ENCODE measurements at places on chromosomes 16 and 17. TPM values are rescaled to one million over a fixed set of nuclear protein-coding genes. Genes with fewer than 3 reads are reported as not detected.

The AHSP gene
- not detected for total RNA-seq

The ABCC11 gene
- not detected for total RNA-seq

DNA sequence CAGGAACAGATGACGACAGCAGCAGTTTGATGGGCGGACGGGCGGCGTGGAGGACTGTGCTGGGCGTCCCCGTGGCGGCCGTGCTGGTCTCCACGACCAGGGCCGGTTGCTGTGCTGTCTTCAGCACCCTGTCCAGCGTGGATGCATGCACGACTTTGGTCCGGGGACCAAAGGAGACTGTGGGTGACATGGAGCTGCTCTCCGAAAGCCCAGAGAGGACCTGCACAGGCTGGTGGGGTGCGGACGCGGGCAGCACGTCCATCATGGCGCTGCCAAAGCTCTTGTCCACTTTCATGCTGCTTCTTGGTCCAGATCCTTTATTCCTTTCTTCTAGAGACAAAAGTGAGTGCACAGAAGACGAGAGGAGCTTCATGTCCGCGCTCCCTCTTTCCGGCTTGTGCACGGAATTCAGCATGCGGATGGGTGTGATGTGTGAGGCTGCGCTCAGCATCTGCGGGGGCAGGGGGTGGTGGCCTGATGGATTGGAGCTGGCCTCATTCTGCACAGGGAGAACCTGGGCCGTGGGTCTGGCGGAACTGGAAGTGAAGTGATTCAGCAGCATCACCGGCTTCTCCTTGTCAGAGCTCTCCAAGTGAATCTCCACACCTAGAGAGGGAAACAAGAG is 20.3 kb downstream of the MAP1LC3B start:
- no peak overlapping the region for H3K4me3 ChIP-seq
- H3K27me3 ChIP-seq = no peaks in the 10 kb centered on the region

- no peak for DNase-seq
- no peaks in the 10 kb centered on the region for H3K27me3 ChIP-seq
- H3K36me3 ChIP-seq = no peaks in the 10 kb centered on the region
- no peak overlapping the region for H3K27ac ChIP-seq
- no peaks in the 10 kb centered on the region for H3K4me1 ChIP-seq
Measured at GRCh38 chr16:12231666-12232065, 255.1 kb downstream of the SNX29 start.

- no peaks in the 10 kb centered on the region for H3K27me3 ChIP-seq
- H3K36me3 ChIP-seq = no peaks in the 10 kb centered on the region
- peaks cover 13% of the 10 kb centered on the region for H3K4me1 ChIP-seq
- no peak for DNase-seq
- no peak overlapping the region for H3K27ac ChIP-seq
Measured at GRCh38 chr16:84749815-84750214, 50.0 kb downstream of the USP10 start.

DNA sequence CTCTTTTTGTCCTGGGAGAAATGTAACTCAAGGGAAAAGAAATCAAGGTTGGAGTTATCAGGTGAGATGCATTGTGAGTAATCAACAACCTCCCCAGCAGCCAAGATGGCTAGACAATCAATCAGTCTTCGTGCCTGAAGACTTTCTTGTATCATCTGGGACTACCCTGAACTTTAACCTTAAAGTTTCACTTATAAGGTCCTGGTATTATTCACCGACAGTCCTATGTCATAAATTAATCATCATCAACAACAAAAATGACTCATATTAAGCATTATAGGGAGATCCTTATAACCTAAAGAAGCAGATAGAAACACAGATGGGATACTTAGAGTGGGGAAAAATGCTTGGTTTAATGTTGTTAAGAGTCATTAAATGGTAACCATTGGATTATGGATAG is 7.7 kb upstream of the TEKT3 start:
- H3K4me3 ChIP-seq = no peak overlapping the region
- no peaks in the 10 kb centered on the region for H3K4me1 ChIP-seq
- H3K27me3 ChIP-seq = peaks cover 16% of the 10 kb centered on the region
- no peaks in the 10 kb centered on the region for H3K36me3 ChIP-seq
- DNase-seq = no peak

DNA sequence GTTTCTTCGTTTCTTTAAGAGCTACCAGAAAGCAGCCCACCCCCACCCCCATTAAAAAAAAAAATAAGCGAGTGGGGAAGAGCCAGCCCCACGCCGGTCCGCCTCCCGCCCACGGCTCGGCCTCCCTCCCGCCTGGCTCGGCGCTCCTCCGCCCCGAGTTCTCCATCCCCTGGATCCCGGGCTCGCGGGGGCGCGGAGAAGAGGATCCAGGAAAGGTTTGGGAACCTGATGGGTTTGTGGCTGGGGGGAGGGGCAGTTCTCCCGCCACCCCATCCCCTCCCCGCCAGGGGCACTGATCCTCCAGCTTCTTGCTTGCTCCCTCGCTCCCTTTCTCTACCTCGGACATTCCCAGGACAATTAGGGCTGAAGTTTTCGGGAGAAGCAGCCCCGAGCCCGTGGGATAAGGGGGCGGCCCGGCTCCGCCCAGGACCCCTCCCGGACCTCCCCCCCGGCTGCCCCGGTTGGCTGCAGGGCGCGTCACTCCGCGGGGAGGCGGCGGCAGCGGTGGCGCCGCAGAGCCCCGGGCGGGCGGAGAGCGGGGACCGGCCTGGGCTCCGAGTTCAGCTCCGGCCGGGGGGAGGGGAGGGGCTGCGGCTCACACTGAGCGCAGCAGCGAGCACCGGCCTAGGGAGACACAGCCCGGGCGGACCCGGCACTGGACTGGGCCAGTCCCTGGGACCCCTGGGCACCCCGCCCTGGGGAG is 1.0 kb upstream of the SALL1 start:
- no peaks in the 10 kb centered on the region for H3K4me1 ChIP-seq
- H3K4me3 ChIP-seq = no peak overlapping the region
- H3K27me3 ChIP-seq = no peaks in the 10 kb centered on the region
- no peak overlapping the region for H3K27ac ChIP-seq

DNA sequence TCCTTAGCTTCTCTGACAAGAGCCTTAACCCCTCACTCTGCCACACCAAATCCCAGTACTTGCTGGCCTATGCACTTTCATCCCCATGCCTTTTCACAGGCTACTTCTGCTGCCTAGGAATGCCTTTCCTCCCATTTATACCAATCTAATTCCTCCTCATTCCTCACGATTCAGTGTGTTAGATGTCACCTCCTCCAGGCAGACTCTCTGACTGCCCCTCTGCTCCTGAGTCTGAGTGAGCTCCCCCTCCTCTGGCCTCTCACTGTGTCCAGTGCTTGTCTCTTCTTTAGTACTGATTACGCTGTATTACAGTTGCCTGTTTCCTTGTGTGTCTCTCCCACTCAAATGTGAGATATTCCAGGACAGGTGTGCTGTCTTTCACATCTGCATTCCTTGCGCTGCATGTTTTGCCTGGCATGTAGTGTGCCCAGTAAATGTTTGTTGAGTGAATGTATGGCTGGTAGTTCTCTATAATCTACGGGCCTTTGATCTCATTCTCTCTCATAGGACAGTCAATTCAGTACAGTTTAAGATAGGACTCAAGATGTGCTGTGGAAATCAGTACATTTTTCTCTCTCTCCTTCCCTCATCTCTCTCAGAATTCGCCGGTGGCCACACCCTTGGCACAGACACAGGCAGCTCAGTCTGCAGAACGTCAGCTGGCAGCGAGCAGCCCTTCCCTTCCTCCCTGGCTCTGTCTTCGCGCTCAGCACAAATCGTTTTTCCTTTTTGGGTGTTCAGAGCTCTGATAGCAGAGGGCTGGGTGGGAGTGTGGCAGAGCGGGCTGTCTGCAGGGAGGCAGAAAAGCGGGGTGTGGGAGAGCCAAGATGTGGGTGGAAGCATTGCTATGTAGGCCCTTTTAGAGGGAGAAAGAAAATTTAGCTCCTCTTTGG is 18.5 kb downstream of the ARL4D start:
- no peaks in the 10 kb centered on the region for H3K27me3 ChIP-seq
- no peaks in the 10 kb centered on the region for H3K36me3 ChIP-seq
- H3K27ac ChIP-seq = no peak overlapping the region

DNA sequence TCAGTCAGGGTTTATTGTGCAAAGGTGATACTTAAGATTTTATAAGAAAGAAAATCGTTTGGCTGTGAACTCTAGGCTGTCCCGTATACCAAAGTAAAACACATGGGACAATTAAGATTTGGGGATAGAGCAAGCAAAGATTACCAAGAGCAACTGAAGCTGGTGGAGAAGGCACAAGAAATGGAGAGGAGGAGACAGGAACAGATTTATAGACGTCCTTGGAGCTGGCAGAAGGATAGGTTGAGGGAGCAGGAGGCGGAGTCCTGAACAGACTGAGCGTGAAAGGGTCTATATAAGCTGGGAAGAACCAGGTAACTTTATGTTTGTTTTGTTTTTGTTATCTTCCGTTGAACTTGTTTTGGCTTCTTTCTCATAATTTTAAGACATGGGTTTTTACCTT is 3.8 kb downstream of the TNRC6C start:
- H3K27me3 ChIP-seq = peaks cover 5% of the 10 kb centered on the region
- no peak overlapping the region for H3K27ac ChIP-seq
- H3K4me3 ChIP-seq = no peak overlapping the region
- DNase-seq = no peak
- peaks cover 28% of the 10 kb centered on the region for H3K4me1 ChIP-seq
- no peaks in the 10 kb centered on the region for H3K36me3 ChIP-seq

The PROCA1 gene
- total RNA-seq = 4.9 TPM

DNA sequence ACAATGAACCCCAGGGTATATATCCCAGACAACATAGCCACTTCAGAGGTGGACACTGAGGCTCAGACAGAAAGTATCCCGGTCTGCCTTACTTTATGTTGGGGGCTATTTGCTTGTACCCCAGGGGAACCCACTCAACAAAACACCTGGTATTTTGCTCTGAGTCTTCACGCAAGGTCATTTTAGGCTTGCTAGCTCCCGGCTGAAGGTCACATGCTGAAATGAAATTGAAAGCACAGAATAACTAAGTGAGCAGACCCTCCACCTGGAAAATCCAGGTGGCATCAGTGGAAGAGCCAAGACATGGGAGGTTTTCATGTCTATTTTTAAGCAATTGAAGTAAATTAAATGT is 4.1 kb upstream of the KDM8 start:
- no peak overlapping the region for H3K27ac ChIP-seq
- no peaks in the 10 kb centered on the region for H3K27me3 ChIP-seq
- peaks cover 3% of the 10 kb centered on the region for H3K4me1 ChIP-seq
- no peak for DNase-seq
- no peaks in the 10 kb centered on the region for H3K36me3 ChIP-seq

DNA sequence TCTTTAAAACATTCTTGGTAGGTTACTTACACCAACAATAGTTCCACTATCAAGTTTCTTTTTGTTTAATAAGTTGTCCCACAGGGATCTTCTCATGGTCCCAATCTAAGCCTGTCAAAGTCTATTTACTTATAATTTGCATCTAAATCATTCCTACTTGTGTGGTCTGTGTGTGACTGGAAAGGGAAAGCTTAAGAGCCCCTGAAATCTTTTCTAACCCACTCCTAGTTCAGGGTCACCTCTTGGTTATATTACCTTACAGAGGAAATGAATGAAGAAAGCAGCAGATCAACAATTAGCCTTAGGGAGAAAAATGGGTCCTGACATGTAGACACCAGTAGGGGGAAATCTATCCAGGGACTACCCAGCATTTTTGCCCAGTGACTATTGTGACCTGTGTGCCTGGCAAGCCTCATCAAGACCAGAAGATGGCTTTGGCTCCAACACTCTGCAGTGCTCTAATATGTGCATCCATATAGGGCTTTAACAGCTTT is 110.4 kb upstream of the HAS3 start:
- no peak for DNase-seq
- no peak overlapping the region for H3K27ac ChIP-seq
- no peaks in the 10 kb centered on the region for H3K27me3 ChIP-seq

- H3K27ac ChIP-seq = no peak overlapping the region
- H3K4me1 ChIP-seq = no peaks in the 10 kb centered on the region
- no peak overlapping the region for H3K4me3 ChIP-seq
- H3K36me3 ChIP-seq = no peaks in the 10 kb centered on the region
- no peaks in the 10 kb centered on the region for H3K27me3 ChIP-seq
- DNase-seq = no peak
Measured at GRCh38 chr17:57587193-57587969, 157.7 kb downstream of the CCDC182 start.
